Activated T-cell treated with anti-CD3 and anti-CD28 coated beads, Interleukin-2, amount 50 U/mL, for 48 hours (primary cell): ENCODE measurements at places on chromosomes 11 and 22.

GRCh38 chr22:33352768-33353167 lies 294.6 kb upstream of the SYN3 start:
- no peak for DNase-seq

GRCh38 chr11:65182258-65183170 lies 786 bp downstream of the CAPN1 start:
- DNase-seq, result peak; percentile 34

DNA sequence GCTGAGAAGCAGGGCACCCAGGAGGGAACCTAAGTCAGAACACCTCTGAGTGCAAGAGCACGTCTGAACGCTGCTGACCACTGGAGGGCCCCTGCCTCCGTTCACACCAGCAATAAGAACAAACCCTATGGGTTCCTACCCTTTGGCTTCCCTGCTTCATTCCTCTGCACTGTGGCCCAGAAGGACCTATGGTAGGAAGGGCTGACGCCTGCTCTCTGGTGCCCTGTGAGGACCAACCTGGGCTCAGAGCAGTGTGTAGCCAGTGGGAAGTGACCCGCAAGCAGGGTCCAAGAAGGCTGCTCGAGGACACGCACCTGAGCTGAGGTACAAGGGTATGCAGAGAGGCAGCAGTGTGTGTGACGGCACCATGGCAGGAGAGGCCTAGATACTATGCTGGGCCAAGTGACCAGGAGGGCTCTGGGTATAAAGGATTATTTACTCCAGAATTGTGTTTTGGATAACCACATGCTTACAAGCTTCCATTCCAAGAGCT lies 68.8 kb upstream of the CLTCL1 start:
- no peak for DNase-seq

GRCh38 chr11:78149646-78150045 lies 10.2 kb upstream of the ALG8 start:
- no peak for DNase-seq

DNA sequence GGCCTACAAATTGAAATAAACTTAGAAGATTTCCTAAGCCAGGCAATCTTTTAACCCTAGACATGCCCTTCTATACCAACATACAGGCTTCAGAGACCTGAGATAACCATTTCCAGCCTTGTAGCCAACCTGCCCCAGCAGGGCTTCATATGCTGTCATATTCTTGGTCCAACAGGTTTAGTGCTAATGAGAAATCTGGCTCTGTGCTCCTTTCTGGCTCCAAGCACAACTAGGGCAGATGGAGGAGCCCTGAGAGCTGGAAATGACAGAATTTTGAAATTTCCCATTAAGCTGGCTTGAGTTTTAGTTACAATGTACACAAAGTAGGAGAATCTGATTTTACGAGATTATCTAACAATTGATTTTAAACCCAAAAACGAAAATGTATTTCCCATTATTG lies 323.0 kb upstream of the CCDC90B start:
- no peak for DNase-seq

- DNase-seq, result no peak
Observed at GRCh38 chr22:27250418-27250817, 551.1 kb downstream of the MN1 start.

DNA sequence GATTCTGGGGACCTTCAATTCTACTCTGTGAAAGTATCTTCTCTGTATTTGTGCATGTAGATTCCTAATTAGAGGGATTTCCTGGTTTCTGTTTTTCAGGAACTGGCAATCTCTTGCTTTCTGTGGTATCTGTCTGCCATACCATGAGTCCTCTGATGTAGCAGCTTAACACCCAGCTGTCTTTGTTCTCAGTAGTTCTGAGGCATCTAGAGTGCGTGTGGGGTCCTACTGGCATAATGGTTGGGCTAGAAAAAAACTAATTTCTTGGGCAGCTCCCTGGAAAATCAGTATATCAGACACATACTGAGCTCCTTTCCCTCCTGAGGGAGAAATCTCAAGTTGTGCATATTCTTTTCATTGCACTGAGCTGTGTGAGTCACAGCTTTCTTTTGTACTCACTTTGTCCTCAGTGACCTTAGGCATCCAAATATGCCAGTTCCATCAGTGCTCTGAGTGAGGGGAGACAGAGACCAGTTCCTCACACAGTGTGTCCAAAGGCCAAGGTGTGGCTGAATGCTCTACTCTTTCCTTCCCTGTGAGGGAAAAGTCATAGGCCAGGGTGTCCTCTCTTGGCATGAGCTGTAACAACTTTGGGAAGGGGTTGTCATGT lies 35.5 kb upstream of the SLC22A24 start:
- no peak for DNase-seq

DNA sequence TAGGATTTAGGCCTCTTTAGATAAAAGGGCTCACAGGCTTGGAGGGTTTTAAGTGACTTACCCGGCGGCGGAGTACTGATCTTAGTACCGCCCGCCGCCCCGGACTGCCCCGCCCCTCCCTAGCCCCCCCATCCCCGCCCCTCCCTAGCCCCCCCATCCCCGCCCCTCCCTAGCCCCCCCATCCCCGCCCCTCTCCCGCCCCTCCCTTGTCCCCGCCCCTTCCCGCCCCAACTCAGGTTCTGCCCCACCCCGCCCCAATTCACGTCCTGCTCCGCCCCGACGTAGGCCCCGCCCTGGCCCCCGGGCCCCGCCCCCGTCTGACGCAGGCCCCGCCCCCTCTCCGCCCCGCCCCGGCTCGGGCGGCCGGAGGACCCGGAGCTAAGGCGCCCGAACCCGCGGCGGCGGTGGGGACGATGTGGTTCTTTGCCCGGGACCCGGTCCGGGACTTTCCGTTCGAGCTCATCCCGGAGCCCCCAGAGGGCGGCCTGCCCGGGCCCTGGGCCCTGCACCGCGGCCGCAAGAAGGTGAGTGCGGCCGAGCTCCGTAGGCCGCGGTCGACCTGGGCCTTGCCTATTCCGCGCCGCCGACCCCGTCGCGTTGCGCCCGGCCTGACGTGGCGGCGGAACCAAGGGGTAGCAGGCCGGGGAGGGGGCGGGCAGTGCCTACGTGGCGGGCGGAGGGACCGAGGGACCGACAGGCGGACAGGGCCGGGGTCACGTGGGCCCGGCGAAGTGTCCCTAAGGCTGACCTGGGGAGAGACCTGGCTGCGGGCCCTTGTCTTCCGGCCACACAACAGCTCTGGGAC lies at the start of gene SCYL1:
Gene SCYL1, plus strand, starts transcription at position 343 of the 805 bp plus-strand sequence. Its CDS starts 71 bp downstream, at position 414.
- DNase-seq, result peak; percentile 89

DNA sequence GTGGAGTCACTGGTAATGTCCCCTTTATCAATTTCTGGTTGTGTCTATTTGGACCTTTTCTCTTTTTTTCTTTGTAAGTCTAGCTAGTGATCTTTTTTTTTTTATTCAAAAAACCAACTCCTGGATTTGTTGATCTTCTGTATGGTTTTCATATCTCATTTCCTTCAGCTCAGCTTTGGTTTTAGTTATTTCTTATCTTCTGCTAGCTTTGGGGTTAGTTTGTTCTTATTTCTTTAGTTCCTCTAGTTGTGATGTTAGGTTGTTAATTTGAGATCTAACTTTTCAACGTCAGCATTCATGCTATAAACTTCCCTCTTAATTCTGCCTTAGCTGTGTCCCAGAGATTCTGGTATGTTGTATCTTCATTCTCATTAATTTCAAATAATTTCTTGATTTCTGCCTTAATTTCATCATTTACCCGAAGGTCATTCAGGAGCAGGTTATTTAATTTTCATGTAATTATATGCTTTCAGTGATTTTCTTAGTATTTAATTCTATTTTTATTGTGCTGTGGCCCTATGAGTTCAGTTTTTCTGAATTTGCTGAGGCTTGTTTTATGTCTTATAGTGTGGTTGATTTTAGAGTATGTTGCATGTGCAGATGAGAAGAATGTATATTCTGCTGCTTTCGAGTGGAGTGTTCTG lies 29.0 kb downstream of the PI4KA start:
- no peak for DNase-seq

DNA sequence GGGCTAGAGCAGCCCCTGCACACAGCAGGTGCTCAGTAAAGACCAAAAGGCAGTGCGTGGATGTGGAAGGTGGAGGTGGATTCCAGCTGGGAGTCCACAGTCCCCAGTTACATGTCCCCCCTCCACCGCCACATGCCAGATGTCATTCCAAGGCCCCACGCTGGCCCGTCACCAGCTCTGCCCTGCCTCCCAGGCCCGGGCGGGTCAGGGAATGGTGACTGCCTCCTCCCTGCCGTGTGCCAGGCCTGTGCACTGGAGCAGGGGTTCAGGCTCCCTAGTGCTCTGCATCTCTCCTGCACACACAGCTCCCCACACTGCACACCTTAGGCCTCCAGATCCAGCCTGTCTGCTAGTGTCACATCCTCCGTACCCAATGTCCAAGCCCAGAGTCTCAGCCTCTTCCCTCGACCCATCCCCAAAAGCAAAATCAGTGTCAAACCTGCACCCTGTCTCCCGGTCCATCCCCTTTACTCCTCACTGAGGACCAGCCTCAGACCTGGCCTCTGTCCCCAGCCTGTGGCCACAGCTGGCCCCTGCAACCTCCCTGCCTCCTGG lies 40.2 kb upstream of the PRODH start:
- DNase-seq, result no peak

- no peak for DNase-seq
Observed at GRCh38 chr11:7160814-7161489, 72.2 kb downstream of the RBMXL2 start.

GRCh38 chr11:58465690-58466089 lies 23.7 kb upstream of the OR5B12 start:
- DNase-seq, result no peak

- DNase-seq, result peak; percentile 79
Observed at GRCh38 chr11:123577081-123577598, 77.3 kb downstream of the SCN3B start.

GRCh38 chr11:129414144-129414872 lies 38.7 kb downstream of the BARX2 start:
- DNase-seq, result no peak
